SIG-M5 (cell line): ENCODE measurements at places on chromosomes 2 and 18.

DNA sequence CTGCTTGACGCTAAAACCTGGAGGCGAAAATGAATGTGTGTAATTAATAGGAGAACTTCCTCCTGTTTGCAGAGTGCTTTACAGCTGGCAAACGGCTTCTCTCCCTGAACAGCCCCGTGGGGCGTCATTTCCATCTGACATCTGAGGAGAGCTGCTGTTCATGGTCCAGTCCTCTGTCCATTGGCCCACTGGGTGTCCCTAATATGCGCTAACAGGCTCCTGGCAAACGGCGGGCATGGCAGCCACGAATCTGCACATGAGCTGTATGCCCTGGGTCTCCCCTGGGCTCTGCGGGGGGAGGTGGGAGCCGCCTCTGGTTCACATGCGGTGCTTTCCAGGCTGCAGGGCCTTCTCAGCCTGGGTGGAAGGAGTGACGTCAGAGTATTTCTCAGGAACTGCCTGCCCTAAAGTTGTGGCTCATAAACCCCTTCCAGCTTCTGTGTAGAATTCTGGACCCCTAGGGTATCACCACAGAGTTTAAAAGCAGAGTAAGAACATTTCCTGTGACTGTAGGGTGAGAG is 73.2 kb downstream of the LRRFIP1 start:
- DNase-seq, result no peak

DNA sequence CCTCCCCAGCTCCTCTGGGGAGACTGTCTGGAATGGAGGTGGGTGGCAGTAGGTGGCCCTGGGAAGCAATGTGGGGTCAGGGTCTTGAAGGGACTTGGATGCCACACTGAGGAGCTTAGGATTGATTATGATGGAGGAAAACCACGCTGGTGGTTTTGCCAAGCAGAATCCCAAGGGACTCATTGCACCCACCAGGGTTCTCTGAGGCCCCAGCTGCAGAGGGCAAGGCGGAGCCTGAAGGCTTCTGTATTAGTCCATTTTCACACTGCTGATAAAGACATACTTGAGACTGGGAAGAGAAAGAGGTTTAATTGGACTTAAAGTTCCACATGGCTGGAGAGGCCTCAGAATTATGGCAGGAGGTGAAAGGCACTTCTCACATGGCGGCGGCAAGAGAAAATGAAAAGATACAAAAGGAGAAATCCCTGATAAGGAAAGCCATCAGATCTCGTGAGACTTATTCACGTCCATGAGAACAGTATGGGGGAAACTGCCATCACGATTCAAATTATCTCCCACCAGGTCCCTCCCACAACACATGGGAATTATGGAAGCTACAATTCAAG is 87.2 kb upstream of the YWHAQ start:
- no peak for DNase-seq

- DNase-seq, result no peak
Observed at GRCh38 chr2:144471305-144472045, 48.4 kb downstream of the ZEB2 start.

- no peak for DNase-seq
Observed at GRCh38 chr18:7755753-7756475, 188.8 kb downstream of the PTPRM start.

GRCh38 chr2:108778857-108779256 is 7.7 kb upstream of the CCDC138 start:
- no peak for DNase-seq

- no peak for DNase-seq
Observed at GRCh38 chr2:147553775-147554271, 291.0 kb upstream of the ACVR2A start.

DNA sequence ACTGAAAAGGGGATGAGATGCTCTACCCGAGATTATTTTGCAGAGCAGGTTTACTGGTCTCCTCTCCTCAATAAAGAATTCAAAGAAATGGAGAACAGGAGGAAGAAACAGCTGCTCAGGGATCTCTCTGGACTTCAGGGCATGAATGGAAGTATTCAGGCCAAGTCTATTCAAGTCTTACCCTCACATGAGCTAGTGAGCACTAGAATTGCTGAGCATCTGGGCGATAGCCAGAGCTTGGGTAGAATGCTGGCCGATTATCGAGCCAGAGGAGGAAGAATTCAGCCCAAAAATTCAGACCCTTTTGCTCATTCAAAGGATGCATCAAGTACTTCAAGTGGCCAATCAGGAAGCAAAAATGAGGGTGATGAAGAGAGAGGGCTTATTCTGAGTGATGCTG is 60.0 kb downstream of the PIKFYVE start:
- DNase-seq, result no peak

DNA sequence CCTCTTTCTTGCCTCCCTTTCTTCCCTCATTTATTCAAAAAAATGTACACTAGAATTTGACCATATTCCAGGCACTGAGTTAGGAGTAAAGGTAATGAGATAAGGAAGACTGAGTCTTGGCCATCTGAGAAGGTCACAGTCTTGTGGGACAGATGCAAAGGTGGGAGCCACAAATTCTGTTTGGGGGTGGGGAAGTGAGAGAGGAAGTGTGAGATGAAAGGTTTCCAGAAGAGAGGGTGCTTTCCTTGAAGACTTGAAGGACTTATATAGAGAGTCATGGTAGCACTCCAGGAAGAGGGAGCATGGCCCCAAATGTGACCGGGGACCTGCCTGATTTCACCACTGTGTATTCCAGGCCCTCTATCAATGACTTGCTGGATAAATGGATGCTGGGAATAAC is 320.6 kb downstream of the LPIN1 start:
- no peak for DNase-seq

- DNase-seq, result no peak
Observed at GRCh38 chr2:26969077-26969844, 1.2 kb upstream of the MAPRE3 start.

DNA sequence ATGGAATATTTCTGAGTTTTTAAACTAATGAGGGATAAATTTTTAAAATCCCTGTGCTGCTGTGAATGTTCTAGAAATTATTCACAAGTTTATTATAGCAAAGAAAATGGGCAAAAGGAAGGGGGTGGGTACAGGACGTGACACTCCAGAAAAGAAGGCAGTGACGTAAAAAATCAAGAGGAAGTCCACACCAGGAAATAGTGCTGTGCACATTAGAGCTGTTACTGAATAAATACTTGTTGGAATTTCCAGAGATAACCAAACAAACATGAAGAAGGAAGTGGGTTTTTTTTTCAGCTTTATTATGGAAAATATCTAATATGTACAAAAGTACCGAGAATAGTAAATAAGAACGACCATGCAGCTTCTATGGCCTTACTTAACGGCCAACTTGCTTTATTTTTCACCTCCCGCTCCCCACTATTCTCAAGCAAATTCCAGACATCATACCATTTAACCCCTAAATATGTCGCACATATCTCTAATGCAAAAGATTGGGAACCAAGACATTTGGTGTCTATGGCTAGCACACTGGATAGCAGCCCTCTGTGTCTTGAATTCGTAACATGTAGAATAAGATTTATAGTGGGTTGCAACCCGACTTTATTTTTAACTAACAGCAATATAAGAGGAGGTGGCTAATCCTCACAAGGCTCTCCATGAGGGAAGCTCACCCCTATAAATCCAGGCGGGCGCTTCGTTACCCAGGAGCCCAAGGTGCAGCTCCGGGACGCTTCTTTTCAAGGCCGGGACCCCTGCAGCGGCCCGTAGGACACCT is 580 bp upstream of the NDUFV2 start:
- peak; percentile 15 for DNase-seq

DNA sequence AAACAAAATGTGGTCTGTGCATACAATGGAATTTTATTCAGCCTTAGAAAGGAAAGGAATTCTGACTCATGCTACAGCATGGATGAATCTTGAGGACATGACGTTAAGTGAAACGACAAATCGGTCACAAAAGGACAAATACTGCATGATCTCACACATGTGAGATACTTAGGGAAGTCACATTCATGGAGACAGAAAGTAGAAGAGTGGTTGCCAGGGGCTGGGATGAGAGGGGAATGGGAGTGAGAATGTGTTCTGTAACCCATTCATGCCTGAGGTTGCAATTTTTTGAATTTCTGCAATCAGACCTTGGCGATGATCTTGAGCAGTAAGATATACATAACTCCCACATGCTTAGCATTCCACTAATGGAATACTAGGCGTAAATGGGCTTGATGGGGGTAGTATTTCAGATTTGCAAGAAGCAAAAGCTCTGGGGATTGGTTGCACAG is 22.0 kb downstream of the FHL2 start:
- no peak for DNase-seq

- DNase-seq, result no peak
Observed at GRCh38 chr2:25363733-25364132, 22.0 kb upstream of the DNMT3A start.

DNA sequence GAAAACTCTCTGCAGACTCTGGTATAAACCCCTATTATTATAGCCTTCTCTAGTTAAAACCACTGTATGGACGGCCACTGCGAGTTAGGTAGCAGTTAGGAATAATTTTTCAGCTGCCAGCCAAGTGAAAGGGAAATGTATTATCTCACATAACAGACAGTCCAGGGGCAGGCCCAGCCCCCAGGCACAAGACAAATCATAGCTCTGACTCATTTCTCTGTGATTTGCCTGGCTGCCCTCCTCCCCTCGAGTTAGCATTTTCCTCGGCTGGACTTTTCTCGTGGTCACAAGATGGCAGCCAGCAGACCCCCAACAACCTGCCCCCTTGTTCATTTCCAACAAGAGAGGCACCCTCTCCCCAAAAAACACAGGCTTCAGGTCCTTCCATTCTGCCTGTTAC is 10.5 kb downstream of the VIT start:
- DNase-seq, result no peak

GRCh38 chr18:59671551-59671950 is 25.7 kb downstream of the CCBE1 start:
- DNase-seq, result no peak

GRCh38 chr18:61502472-61502871 is 169.2 kb downstream of the CDH20 start:
- no peak for DNase-seq

- no peak for DNase-seq
Observed at GRCh38 chr2:9398881-9399780, 24.2 kb downstream of the ITGB1BP1 start.

- peak; percentile 28 for DNase-seq
Observed at GRCh38 chr2:169082995-169083394, 13.6 kb downstream of the DHRS9 start.

GRCh38 chr18:62521593-62521992 is 1.2 kb upstream of the ZCCHC2 start:
- no peak for DNase-seq

- DNase-seq, result no peak
Observed at GRCh38 chr2:176317623-176318065, 48.4 kb downstream of the MTX2 start.

DNA sequence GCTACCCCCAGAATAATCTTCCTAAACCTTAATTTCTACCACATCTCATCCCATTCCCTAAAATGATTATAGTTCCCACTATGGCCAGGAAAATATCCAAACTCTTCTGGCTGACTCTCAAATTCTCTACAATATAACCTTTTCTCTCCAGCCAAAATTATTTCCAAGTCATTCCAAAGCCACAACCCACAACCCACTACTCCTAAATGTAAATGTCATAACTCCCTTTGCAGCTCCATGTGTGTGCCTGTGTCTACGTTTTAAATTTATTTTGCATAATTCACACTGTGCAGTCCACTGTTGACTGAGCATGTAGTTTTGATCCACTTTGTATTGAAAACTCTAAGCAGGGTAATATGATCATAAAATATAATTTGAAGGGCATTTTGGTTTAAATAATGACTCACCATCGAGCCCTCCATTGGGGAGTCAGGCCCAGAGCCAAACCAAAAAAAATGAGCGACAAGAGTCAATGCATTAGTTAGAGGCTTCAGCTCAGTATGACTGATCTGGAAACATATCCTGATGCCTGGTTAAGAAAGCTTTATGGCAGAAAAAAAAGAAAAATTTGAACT is 171.0 kb downstream of the AFF3 start:
- no peak for DNase-seq

GRCh38 chr18:67935638-67936037 is 419.1 kb upstream of the DSEL start:
- no peak for DNase-seq

- DNase-seq, result no peak
Observed at GRCh38 chr2:191170773-191171172, 20.0 kb upstream of the STAT4 start.

DNA sequence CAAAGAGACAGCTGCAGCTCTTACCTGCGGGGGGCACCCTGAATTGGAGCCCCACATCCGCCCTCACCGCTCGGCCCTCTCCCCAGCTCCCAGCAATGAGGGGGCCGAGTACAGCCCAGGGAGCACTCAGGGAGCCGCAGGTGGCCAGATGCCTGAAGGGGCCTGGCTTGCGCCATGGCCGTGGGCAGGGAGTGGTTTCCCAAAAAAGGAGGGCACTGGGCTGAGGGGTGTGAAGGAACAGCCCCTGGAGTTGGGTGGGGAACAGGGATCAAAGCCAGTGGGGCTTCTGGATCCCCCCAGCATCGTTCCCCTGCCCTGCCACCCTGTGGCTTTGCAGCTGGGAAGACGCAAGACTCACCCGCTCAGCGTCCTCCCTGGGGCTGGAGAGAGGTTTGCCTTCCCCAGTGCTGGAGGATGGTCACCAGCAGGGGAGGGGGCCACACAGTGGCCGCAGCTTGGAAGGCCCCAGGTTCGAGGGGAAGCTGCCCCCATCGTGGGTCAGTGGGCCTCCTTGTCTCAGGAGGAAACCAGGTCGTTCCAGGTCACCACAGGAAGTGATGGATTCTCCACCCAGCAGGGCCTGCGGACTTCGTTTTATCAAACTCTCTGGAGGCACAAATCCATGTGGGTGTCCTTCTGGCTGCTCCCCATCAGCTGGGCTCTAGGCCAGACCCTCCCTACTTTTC is 68.2 kb upstream of the HPCAL1 start:
- DNase-seq, result no peak

GRCh38 chr2:164306872-164307271 is 314.4 kb downstream of the GRB14 start:
- no peak for DNase-seq

- DNase-seq, result no peak
Observed at GRCh38 chr2:73260338-73260984, 23.8 kb downstream of the FBXO41 start.

GRCh38 chr2:10487081-10487740 is 39.1 kb upstream of the ODC1 start:
- DNase-seq, result no peak

DNA sequence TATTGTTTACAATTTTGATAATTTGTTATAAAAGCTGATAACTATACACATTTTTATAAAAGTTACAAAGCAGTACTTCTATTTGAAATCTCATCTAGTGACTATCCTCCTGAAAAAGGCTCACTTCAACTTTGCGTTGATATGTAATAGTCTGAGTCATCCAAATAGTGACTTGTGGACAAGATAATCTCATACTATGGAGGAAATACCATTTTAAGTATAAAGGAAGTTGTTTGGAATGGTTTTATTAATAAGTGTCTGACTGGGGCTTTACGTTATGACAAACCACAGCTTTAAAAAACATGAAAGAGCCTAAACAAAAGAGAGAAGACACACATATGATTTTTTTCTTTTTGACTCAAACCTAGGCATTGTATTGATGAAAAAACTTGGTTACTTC is 272.3 kb upstream of the COL3A1 start:
- DNase-seq, result no peak

- DNase-seq, result no peak
Observed at GRCh38 chr2:24643051-24643450, 150.1 kb downstream of the PTRHD1 start.
